Fibroblast of skin of abdomen (primary cell): ENCODE measurements at places on chromosomes 4 and X.
A peak's percentile ranks its signal among the peaks of the same experiment; 100 is the strongest.

DNA sequence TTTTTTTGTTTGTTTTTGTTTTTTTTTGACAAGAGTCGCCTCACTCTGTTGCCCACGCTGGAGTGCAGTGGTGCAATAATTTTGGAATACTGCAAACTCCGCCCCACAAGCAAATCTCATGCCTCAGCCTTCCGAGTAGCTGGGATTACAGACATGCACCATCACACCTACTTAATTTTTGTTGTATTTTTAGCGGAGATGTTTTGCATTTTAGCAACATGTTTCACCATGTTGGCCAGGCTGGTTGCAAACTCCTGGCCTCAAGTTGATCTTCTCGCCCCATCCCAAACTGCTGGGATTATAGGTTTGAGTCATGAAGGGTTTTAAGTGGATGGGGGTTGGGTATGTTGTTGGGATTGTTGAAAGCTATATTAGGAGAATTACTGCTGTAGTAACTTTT, 270.9 kb upstream of the LCORL start:
- no peak for DNase-seq

DNA sequence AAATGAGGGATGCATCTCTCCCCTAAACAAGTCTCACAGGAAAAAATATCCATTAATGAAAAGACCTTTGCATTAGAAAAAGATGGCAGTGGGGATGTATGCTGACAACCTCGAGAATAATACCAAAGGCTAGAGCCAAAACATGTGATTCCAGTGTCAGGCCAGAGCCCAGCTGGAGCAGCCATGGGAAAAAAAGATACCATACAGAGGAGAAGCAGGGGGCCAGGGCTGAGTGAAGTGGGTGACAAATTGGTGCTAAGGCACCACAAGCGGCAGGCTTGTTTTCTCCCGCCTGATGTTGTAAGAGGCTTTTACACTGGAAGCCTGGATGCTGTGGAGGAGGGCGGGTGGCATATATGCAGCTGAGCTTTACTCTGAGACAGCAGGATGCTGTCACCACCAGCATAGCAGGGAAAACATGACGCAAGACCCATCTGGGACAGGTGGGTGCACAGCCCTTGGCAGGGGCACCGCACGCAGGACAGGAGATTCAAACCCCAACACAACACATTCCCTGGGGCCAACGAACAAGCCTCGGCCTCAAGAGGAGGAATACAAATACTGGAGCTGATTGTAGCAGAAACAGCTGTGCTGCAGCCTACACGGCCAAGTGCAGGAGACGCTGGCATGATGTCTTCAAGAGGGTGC, 91.9 kb downstream of the TSPAN5 start:
- DNase-seq, result peak; percentile 40

- peak; percentile 86 for DNase-seq
Observed at GRCh38 chr4:117324851-117325491, 239.6 kb upstream of the TRAM1L1 start.

GRCh38 chrX:133676344-133677122, 261.2 kb upstream of the GPC4 start:
- no peak for DNase-seq

- no peak for DNase-seq
Observed at GRCh38 chrX:120236687-120237479, 13.7 kb upstream of the ZBTB33 start.

DNA sequence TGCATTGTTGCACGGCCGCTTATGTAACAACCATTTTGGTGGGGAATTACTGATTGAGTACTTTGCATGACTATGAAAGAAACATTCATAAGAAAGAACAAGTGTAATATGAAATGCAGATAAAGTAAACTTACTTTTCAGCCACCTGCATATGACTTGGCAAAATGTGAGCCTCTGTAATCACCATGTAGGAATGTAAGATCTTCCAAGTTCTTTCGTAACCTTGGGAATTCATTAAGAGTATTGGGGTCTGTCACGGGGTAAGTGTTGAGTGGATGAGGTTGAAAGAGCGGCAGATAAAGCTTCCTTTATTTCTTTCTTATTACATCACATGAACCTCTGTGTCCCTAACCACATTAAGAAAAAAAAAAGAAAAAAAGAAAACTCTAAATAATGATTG, 348.5 kb upstream of the NR3C2 start:
- DNase-seq, result peak; percentile 51

DNA sequence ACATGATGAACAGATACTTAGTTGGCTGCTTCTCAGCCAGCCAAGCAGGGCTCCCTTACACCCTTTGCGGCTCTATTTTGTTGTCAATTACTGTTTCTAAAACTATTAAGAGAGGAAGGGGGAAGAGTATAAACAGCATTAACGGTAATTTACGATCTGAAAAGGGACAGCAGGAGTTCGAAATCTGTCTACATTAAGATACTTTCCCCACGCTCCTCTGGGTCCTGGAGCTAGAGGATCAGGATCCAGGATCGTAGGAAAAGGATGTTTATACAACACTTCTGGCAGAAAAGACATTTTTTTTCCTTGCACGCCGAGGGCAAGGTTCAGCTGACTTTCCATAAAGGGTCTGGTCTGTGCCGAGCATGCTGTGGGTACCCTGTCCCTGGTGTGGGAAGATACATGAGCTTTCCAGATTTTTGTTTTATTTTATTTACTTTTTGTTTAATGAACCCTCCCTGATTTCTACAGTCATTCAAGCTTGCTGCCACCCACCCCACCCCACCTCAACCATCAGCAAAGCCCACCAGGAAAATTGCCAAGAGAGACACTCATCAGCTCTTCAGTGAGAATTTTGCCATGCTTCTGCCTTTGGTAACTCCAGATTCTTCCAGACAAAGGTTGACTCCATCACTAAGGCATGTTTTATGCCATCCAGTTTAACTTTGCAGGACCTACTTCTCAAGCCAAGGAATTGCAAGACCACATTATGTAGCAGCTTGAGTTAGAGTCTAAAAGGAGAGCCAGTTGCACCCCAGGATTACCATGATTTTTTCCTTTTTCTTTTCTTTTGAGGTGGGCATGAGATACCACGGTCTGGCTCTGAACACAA, 188.1 kb downstream of the QDPR start:
- peak; percentile 43 for DNase-seq

- DNase-seq, result no peak
Observed at GRCh38 chr4:174429701-174430410, 92.4 kb downstream of the HPGD start.

- DNase-seq, result no peak
Observed at GRCh38 chrX:19744231-19744630, 143.2 kb downstream of the SH3KBP1 start.

DNA sequence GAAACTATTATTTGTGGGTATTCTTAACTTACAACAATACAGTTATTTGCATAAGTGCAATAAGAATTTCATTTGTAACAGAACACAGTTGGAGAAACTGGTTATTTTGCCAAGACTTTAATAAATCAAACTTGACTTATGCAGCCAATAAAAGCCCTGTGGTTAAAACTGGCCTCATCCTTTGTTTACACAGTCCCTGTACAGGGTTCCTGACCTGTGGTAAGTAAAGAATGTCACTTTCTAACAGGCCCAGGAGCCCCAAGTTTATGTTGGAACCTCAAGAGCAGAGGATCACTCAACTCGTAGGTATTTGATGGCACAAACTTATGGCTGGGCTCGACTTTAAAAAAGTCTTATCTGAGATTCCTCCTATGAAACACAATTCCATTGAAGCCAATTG, 88.6 kb upstream of the PTCHD1 start:
- no peak for DNase-seq

DNA sequence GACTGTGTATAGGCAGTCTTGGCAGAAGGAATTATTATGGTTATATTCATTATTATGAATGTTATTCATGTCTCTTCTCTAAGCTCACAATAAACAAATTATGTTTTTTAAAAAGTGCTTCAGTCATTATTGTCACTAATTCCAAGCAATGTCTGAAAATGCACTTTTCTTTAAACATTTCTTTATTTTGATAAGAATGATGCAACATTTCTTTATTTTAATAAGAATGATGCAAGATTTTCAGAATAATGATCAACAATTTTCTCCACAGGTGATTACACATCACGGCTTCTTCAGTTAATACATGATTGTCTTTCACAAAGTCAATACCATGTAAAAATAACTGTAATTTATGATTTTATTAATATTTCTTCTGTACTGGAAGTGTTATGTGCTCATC, 22.7 kb downstream of the MAGEA4 start:
- no peak for DNase-seq

DNA sequence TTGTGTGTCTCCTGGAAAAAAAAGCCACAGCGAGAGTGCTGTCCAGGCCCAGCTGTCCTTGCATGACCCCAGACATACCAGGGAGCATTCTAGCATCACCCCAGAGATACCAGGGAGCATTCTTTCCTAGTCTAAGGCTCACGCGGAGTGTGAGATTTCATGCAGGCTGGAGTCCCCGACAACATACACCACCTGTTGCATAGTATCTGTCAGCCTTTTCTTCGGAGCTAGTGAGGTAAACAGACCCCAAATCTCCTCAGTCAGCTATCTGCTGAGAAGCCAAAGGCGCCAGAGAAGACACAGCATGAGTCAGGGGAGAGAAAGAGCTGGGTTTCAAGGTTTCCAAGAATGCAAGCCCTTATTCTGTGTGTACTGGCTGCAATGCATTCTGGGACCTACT, 23.1 kb upstream of the ZXDA start:
- no peak for DNase-seq

- no peak for DNase-seq
Observed at GRCh38 chrX:103549916-103550315, 30.6 kb upstream of the RAB40A start.

DNA sequence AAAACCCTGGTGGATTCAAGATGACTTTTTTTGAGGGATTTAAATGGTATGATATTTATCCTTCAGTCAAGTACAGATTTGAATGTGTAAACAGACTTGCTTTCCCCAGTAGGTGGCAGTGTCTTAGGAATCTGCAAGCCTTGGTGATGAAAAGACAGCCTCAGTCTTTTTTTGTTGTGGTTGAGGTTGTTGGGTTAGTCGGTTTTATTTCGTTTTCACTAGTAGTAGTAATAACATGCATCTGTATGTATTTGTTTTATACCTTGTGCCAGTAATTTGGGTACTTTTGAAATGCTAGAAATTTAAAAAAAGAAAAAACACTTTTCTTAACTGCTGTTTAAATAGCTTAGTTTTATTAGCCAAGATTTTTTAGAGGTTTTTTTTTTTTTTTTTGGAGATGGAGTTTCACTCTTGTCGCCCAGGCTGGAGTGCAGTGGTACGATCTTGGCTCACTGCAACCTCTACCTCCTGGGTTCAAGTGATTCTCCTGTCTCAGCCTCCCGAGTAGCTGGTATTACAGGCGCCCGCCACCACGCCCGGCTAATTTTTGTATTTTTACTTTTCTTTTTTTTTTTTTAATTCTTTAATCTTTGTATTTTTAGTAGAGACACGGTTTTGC, 39.2 kb downstream of the COPS4 start:
- peak; percentile 77 for DNase-seq

DNA sequence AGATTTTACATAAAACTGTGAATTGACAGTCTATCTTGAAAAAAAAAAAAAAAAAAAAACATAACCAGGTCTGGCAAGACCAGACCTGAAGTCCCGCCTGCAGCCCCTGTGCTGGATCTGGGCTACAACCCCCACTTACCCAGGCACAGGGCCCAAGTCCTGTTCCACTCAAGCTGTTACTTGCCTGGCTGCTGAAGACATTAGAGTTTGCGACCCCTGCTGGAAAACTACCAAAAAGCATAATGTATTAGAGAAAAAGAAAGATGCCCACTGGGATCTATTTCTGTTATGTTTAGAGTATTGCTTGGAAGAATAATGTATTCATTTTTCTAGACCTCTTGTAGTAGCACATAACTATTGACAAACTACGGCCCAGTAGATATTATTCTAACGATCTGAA, 4.7 kb downstream of the HS3ST1 start:
- peak; percentile 23 for DNase-seq

- no peak for DNase-seq
Observed at GRCh38 chr4:146401274-146401673, 120.5 kb downstream of the SLC10A7 start.

- no peak for DNase-seq
Observed at GRCh38 chr4:126572264-126572663, 1060.5 kb upstream of the INTU start.

GRCh38 chr4:14313757-14314156, 686.2 kb upstream of the BOD1L1 start:
- DNase-seq, result no peak

- DNase-seq, result no peak
Observed at GRCh38 chr4:152668338-152668964, 11.3 kb downstream of the TMEM154 start.

DNA sequence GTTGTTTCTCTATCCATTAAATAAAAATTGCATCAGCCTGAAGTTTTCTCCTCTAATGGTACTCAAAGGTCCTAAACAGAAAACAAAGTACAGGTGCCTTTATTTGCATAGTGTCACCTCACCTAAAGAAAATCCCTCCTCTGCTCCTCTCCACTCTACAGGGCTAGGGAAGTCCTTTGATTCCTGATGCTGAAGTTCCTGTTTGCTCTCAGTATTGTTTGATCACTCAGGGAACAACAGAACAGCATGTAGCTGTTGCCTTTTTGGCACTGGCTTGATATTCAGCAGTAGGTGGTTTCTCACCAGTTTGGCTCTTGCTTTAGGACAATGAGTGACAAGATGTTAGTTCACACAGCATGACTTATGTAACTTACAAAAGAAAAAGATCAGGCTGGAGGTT, 156.2 kb upstream of the SLC7A11 start:
- no peak for DNase-seq

- DNase-seq, result no peak
Observed at GRCh38 chr4:70844180-70844579, 4.5 kb upstream of the GRSF1 start.

- DNase-seq, result no peak
Observed at GRCh38 chr4:87745064-87745807, 54.1 kb upstream of the IBSP start.

GRCh38 chrX:14027511-14028019, 2.1 kb downstream of the GEMIN8 start:
- peak; percentile 63 for DNase-seq

- DNase-seq, result peak; percentile 83
Observed at GRCh38 chrX:130118441-130119311, 8.4 kb upstream of the ELF4 start.

DNA sequence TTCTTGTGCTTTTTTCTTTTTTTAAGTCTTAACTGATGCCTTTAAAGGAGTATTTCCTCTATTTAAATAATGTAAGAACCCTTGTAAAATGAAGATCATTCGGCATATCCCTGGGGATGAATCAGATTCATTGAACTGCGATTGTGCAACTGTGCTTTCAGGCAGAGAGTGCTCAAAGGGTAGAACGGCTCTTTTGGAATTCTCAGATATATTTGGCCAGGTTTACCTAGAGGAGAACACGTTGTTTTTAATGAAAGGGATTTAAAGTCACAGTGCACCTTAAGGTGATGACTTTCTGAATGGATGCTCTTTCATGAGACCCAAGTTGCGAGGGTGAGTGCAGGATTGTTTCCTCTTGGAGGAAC, 51.6 kb upstream of the ELOVL6 start:
- no peak for DNase-seq

GRCh38 chrX:119273420-119274192, 37.5 kb downstream of the PGRMC1 start:
- peak; percentile 69 for DNase-seq

DNA sequence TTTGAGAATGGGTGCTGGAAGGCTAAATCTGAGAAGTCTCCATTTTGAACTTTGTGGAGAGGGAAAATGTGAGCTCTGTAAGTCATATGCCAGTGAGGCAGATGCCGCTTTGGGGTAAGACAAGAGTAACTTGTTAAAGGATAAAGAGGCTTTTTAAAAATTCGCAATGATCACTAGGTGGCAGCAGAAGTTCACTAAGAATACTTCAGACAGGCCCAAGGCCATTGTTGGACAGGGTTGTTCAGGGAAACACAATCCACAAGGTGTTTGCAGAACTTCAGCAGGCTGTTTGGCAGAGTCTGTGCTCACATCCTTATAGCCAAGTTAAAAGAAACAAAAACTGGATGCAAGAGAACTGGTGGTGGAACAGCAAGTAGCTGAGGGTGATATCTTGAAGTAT, 13.7 kb upstream of the PIGA start:
- peak; percentile 53 for DNase-seq

GRCh38 chr4:143254491-143255226, 69.9 kb downstream of the USP38 start:
- DNase-seq, result no peak
